ENCODE measurements at places on chromosomes 1 and 21.

- DNase-seq = no peak
- no peak overlapping the region for H3K4me3 ChIP-seq
- H3K27me3 ChIP-seq = no peaks in the 10 kb centered on the region
- H3K36me3 ChIP-seq = no peaks in the 10 kb centered on the region
- peaks cover 17% of the 10 kb centered on the region for H3K4me1 ChIP-seq
- H3K27ac ChIP-seq = no peak overlapping the region
Measured at GRCh38 chr21:39874206-39874605, 7.0 kb downstream of the PCP4 start.

GRCh38 chr1:193674292-193674944 is 488.0 kb upstream of the B3GALT2 start:
- H3K36me3 ChIP-seq = no peaks in the 10 kb centered on the region
- H3K4me1 ChIP-seq = no peaks in the 10 kb centered on the region
- H3K4me3 ChIP-seq = no peak overlapping the region
- no peak overlapping the region for H3K27ac ChIP-seq
- H3K27me3 ChIP-seq = no peaks in the 10 kb centered on the region

DNA sequence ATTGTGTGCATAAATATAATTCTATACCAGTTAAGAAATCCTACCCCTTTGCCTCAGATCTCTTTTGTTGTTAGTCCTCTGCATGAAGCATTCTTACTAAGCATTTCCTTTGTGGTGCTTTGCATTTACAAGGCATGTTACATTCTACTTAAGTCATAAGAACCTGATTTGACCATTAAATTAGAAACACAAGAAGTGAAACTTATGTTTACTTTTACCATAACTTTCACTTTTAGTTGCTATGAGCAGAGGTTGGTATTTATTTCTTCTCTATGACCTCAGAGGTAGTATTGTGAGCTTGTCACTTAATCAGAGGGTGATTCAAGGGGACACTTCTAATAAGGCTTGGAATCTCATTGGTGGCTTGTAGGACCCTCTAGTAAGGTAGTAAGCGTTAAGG is 9.0 kb downstream of the FAM20B start:
- H3K4me1 ChIP-seq = peaks cover 57% of the 10 kb centered on the region
- H3K36me3 ChIP-seq = peaks cover 6% of the 10 kb centered on the region
- H3K27ac ChIP-seq = peak overlapping the region; percentile 7
- no peaks in the 10 kb centered on the region for H3K27me3 ChIP-seq
- no peak for DNase-seq

- H3K4me3 ChIP-seq = no peak overlapping the region
- no peaks in the 10 kb centered on the region for H3K36me3 ChIP-seq
- DNase-seq = no peak
- no peaks in the 10 kb centered on the region for H3K27me3 ChIP-seq
Measured at GRCh38 chr1:40004857-40005256, 35.7 kb upstream of the CAP1 start.

DNA sequence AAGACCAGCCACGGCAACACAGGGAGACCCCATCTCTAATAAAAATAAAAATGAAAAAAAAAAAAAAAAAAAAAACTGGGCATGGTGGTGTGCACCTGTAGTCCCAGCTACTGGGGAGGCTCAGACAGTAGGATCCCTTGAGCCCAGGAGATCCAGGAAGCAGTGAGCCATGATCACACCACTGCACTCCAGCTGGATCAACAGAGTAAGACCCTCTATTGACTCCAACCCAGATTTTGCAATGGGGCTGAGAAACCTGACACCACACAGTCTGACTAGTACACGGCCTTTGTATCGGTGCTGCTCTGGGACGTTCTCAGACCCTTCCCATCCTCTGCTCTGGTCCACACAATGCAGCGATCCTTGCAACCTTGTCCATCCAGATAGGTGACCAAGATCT is 31.8 kb downstream of the SPATA21 start:
- no peak overlapping the region for H3K4me3 ChIP-seq
- DNase-seq = no peak
- H3K4me1 ChIP-seq = no peaks in the 10 kb centered on the region
- no peaks in the 10 kb centered on the region for H3K36me3 ChIP-seq
- H3K27ac ChIP-seq = no peak overlapping the region
- H3K27me3 ChIP-seq = peaks cover 3% of the 10 kb centered on the region

Data from mesothelial cell of epicardium (in vitro differentiated cells).